Eye (tissue), 1 donor: ENCODE measurements at places on chromosomes 1 and 21.

DNA sequence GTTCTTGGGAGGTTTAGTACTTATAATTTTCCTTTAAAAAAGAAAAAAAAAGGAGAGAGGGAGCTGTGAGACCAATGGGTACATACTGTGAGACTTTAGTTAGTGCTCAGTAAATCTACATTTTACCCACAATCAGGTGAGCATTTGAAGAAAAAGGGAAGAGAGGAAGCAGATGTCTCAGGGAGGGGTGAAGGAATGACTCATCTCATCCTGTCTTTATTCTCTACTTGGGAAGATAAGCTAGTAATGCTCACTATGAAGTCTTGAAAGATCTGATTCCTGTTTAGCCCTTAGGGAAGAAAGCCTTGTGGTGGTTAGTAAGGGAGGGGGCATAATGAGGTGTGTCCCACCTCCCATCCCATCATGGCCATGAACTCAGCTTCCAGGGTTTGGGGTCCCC is 112.6 kb downstream of the PLD5 start:
- DNase-seq = no peak

GRCh38 chr1:19472174-19472573 is 13.2 kb downstream of the CAPZB start:
- DNase-seq = no peak

GRCh38 chr21:34770576-34770975 is 101.8 kb downstream of the CLIC6 start:
- DNase-seq = no peak

DNA sequence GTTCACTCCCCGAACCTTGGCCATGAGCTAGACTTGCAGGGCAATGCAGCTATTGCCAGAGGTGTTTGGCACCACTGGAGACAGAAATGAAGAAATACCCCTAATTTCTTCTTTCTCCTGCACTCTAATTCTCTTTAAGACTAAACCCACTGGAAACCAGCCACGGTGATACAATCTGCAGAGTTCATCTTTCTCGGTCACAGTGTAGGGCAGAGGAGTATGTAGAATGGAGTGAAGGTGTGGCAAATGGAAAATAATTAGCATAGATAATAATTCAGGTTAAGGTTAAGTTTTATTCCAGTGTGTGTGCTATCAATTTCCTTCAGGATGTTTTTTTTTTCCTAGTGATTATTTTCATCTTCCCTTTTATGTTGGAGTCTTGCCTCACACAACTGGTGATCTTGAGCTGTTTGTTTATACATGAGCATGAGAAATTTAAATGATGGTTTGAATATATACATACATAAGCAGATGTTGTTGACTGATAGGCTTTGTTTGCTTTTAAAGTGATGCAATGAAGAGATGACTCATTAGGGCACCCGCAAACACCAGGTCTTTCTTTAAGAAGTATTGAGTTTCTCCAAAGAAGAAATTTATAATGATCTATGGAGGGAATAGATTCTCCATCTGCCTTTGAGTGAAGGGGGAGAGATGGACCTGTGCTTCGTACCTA is 81.9 kb downstream of the SPATA17 start:
- no peak for DNase-seq

GRCh38 chr1:16042096-16042495 is 1.5 kb upstream of the CLCNKB start:
- no peak for DNase-seq

DNA sequence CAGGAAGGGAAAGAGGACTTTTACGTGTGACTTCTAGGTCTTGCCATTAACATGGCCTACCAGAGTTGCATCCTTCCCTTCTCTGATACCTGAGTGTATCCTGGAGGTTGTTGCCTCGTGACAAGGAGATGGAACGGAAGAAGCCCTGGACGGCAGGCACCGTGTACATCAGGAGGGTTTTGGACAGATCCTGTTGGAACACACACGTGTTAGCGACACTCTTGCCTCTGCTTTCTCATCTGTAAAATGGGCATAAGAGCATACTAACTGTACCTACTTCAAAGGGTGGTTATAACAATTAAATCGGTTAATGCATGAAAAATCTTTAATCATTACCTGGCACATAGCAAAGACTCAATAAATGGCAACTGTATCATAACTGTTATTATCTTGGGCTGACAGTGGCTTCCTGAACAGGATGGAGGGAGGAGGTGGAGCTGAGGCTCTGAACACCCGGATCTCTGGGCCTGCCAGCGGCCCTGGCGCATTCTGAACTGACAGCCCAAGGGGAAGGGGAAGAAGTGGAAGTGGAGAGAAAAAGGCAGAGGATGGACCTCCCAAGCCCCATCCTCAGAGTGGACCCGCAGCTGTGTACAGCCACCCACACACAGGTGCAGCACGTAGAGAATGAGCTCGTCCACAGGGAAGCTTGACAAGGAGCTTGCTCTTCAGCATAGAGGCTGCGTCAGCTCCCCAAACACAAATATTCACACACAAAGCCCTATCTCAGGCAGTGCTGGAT is 30.2 kb upstream of the EXOSC10 start:
- DNase-seq = no peak

DNA sequence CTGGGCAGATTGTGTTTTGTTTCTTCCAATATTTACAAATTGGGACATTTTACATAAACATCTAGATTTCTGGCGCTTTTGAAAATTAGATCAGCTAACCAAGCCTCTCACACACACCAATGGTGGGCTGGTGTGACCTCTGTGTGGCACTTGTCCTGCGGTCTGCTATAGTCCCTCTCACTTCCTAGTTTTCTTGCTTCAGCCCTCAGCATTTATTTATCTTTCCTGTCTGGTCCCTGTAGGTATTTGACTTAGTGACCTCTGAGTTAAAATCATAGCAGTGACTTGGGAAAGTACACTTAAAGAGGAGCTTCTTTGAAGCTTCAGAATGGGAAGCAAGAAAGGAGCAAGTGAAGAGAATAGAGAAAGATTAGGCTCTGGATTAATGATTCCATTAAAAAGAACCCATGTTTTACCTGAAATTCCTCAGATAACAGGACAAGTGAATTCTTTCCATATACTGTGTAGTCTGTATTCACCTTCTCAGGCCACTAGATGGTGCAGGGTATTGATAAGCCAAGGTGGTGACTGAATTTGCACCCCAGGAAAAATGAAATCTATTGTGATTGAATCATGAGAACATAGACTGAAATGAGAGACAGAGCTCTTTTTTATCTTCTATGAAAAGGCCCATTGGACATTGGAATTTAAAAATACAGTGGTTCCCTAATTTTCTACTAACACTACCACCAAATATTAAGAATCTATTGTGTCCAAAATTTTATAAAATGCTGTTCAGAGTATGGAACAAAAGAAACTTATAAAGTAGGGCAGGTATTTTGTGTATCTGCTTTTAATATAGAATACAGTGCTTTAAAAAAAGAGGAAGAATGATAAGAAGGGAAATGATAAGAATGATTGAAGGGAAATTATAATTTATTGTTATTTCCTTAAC is 7.1 kb upstream of the DIPK1A start:
- DNase-seq = no peak

DNA sequence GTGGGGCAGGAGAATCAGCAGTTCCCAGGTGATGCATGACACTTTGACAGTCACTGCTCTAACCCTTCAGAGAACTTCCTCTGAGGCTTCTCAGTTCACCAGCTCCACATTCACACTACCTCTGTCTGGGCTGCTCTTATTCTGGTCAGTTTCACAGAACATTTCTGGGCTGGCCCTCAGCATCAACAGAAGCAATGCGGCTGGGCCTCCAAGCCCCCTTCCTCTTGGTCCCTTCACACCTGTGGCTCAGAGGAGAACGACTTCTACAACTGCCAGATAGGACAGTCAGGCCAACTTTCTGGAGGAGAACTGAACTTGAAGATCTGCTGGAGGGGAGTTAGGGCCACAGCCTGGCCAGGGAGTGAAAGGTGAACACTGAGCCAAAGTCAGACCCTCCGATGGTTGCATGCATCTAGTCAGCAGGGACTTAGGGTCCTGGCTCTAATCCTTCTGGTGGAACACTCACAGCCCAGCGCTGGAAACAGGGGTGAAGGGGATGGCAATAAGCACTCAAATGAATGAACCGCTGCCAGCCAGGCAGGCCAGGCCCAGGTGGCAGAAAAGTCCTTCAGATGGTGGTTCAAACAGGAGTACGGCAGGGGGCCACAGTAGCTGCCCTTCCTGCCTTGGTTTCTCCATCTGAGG is 274.1 kb downstream of the FOXD2 start:
- DNase-seq = no peak

DNA sequence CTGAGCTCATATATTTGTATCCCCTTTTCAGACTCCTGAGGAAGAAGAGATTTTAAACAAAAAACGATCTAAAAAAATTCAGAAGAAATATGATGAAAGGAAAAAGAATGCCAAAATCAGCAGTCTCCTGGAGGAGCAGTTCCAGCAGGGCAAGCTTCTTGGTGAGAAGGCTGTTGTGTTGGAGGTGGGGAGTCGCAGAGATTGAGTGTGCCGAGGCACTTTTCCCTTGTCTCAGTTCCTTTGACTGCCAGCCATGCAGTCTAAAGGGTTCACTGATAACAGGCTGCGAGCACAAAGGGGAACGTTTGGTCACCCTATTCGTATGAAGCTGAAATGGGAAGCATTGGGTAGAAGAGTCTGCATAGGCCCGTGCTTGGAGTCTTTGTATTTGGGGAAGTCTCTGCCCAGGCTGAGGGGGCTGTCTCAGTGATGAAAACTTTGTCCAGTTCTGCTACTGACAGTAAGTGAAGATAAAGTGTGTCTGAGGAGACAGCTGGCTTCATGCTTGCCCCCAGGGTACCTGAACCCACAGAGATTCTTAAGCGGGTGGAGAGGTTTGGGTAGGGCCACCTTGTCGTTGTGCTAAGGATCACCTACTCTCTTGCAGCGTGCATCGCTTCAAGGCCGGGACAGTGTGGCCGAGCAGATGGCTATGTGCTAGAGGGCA is 2.8 kb downstream of the RPS8 start:
- DNase-seq = no peak
